Left lobe of liver (tissue), 2 donors: ENCODE measurements at places on chromosomes 11 and 22.

GRCh38 chr11:1573077-1573902, 1.2 kb upstream of the DUSP8 start:
- no peak for DNase-seq

DNA sequence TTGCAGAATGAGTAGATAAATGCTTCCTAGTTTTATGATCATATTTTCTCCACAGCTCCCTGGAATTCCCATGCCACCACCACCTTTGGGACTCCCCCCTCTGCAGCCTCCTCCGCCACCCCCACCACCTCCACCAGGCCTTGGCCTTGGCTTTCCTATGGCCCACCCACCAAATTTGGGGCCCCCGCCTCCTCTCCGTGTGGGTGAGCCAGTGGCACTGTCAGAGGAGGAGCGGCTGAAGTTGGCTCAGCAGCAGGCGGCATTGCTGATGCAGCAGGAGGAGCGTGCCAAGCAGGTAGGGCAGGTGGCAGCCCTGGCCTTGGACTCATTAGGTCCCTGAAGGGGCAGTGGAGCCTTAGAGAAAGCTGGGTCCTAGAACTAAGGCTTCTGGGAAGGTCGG, 2.9 kb downstream of the SF3B2 start:
- no peak for DNase-seq

GRCh38 chr11:45810431-45811108, 5.6 kb downstream of the SLC35C1 start:
- DNase-seq: no peak

DNA sequence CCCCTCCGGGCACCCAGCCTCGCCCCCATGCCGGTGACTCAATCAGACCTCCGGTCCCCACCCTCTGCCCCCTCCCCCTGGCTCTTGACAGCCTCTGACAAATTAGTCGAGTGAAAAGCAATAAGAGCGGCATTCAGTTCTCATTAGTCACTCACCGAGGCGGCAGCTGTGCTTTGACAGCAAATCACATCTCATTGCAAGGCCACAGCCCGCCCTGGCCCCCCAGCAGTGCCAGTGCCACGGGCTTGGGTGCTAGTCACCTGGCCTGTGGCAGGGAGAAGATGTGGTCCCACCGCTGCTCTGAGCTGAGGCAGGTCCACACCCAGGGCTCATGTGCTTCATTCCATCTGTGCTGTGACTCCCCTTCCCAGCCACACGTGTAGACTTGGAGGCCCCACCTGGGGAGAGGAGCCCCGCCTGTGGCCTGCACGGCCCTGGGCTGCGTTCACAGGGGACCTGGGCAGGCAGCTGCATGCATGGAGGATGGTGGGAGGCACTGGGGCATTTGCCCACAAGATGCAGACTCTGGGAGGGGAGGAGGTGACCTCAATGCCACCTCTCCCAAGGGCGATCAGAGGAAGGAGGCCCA, 7.4 kb upstream of the TH start:
- DNase-seq: no peak

DNA sequence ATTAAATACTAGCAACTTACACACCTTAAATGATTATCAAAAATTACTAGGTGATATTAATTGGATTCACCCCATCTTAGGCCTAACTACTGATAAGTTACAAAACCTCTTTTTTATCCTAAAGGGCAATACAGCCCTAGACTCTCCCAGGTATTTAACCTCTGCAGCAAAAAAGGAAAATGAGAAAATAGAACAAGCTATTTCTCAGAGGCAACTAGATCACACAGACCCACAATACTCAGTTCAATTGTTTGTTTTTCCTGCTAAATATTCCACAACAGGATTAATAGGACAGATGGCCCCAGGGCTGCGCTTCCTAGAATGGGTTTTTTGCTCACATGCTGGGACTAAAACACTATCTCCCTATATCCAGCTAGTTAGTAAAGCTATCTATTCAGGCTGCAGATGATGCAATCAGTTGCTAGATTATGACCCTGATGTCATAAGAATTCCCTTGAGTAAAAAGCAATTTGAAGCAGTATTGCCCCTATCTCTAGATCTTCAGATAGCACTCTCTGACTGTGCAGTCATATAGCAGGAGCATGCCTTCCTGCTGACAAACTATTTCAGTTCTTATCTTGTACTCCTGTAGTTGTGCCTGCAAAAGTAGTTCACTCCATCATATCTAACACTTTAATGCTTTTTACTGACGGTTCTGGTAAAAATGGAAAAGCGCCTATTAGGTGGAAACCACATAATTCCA, 1595.5 kb upstream of the TENM4 start:
- no peak for DNase-seq

DNA sequence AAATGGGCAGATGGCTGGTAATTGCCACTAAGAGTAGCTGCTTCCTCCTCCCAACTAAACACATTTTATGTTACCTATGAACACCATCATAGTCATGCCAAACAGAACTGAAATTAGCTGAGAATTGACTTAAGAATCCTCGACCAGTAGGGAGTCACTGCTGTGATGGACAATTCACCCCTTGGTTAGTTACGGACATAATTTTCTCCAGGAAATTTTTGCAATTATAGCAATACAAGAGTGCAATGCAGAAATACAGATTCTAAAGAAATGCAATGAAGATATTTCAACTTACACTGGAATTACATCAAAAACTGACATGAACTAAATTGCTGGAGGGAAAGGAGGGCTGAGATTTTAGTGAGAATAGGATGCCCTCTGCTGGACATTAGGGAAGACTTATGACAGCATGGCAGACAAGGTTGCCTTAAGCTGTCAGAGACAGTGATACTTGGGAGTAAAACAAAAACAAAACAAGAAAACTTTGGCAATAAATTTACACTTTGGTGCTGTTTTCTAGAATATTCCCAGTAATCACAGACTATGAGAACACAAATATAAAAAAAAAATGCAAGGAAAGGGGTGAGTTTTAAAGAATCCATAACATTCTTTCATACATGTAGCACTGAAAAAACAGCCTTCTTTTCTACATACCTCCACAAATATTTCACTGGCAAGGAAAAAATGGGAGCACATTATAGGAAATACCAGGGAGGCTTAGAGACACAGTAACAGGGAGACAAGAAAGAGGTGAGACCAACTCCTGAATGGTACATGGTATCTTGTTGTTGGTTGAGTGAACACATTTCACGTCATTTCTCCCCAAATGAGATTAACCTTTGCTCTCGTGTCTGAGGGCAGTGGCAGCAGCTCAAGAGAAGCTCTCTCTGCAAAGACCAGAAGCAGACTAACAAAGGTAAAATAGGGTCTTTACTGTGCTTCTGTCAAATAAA, 11.2 kb upstream of the PPP2R1B start:
- peak; percentile 78 for DNase-seq

GRCh38 chr11:128917144-128917724, 25.4 kb downstream of the TP53AIP1 start:
- no peak for DNase-seq

- DNase-seq: no peak
Observed at GRCh38 chr22:48275412-48275811, 1513.0 kb downstream of the TBC1D22A start.

GRCh38 chr11:44338026-44338425, 28.1 kb upstream of the ALX4 start:
- DNase-seq: no peak

DNA sequence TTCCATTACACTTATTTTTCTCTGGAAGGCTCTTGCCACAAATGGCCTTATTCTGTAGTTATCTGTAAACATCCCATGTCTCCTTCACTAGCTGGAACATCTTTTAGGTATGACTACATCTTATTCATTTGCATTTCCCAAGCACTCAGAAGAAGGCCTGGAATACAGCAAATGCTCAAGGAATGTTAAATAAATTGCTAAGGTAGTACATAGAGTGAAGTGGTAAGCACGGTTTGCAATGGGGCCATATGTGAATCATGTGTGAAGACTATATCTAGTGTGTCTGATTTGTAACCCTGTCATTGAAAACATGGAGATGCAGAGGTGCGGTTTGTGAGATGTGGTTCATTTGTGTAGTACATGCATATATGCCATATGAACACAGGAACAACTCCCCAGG, 33.5 kb downstream of the GDPD4 start:
- DNase-seq: no peak

DNA sequence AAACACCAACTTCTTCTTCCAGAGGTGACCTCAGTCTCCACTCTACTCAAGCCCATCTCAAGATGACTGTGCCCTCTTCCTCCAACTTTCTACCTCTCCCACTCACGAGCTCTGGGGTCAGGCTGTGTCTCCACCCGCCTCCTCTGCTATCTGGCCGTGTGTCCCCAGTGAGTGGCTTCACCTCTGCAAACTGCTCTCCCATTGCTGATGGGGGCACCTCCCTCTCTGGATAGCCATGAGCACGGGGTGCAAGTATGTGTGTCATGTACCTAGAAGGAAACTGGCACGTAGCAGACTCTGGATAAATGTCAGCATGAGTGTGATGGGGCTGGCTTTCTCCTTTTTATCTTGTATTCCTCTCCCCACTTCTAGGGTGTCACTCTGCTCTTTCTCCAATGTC, 18.3 kb upstream of the RAC2 start:
- DNase-seq: no peak

DNA sequence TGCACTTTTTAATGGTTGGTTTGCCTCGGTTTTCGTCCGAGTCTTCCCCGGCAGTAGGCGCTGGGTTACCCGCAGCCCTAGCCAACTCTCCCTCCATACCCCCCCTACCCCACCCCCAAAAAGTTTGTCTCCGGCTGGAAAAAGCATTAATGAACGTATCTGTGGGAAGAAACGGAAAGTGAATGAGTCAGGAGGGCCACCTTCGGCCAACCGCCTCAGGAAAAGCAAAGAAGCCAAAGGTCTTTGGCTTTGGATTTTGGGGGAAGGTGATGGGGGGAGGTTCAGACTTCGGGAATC, 508 bp upstream of the FLI1 start:
- no peak for DNase-seq

- DNase-seq: no peak
Observed at GRCh38 chr11:20278727-20279126, 84.8 kb upstream of the HTATIP2 start.

- no peak for DNase-seq
Observed at GRCh38 chr11:75826461-75827230, 11.6 kb downstream of the UVRAG start.

DNA sequence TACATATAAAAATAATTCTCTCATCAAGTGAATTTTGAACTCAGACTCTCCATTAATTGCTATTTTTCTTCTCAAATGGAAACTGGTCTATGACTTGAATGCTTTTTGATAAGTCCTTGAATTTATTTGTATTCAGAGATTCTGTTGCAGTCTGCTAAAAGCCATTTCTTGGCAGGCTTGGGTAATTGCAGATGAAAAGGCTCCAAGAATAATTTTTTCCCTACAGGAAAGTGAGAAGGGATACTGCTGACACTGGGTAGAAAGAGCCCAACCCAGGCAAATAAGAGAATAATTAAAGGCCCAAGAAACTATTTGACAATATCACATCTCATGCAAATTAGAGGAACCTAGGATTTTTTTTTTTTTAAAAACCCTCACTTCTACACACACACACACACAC, 246.5 kb upstream of the DDI1 start:
- no peak for DNase-seq

DNA sequence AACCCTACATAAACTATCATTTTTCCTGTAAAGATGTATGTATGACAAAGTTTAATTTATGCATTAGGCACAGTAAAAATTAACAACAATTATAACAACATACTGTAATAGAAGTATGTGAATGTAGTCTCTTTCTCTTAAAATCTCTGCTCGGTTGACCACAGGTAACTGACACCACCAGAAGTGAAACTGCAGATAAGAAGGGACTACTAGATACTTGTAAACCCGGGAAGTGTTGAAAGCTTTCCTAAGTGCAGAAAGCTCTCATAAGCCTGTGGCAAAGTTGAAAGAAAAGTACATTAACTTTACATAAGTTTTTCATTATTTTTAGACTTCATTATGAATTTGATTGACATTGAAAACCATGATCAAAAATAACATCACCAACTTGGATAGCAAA, 1173.3 kb downstream of the LRRC4C start:
- DNase-seq: no peak

DNA sequence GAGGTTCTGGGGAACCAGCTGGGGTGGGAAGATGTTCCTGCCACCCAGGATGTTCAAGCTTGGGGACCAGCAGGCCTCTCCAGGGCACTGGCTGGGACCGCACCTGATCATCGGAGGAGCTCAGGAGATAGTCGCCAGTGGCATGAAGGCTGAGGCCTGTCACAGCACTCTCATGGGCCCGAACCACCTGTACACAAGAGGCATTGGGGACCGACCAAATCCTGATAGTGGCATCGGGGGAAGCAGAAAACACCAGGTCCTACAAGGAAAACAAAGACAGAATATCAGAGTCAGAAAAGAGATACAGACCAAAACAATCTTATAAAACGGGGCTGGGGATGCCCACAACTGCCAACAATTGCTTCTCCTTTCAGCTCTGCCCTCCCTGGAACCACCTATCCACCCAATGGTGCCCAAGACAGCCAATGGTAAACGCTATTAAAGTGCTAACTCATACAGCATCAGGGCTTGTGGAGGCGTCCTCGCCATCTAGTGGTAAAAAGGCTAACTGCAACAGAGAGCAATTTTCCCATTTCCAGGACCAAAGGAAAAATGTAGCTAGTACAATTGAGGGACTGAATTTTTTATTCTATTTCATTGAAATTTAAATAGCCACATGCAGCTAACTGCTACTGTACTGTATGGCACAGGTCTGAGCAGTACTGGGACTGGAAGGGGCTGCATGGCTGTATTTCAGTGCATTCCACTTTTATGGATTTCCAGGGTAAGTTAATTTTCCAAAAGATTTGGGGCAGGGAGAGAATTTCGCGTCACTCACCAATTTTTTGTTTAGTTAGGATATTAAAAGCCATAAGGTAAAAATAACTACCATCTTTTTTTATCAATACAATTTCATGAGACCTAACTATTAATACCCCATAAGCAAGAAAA, 7.1 kb downstream of the PRPF19 start:
- no peak for DNase-seq

DNA sequence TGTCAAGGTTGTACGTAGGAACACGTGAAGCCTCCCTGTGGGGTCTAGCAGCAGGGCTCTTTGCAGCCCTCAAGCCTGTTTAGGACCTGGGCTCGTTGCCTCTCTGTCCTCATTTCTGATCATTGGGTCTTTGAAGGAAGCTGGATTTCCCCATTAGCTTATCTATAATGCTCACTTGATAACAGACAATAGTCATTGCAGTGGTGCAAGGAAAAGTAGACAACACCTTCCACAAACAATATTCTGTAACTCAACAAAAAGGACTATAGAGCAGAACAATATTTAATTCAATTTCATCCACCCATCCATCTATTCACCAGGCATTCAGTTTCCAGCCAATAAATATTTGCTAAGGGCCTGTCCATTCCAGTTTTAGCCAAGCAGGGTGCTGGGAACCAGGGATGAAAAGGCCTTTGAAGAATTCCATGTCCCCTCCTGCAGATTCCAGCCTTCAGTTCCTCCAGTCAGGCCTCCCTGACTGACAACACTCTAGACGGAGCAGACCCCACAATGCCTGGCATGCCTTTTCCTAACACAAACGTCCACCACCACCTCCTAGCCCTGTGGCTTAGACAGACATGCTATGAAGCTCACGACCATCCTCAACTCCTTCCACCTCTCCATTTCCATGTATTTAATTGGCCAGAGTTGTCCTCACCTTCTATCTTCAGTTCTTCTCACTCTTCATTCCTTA, 12.7 kb upstream of the POLD3 start:
- DNase-seq: no peak
